ENCODE measurements at places on chromosomes 7 and 10. TPM values are rescaled to one million over a fixed set of nuclear protein-coding genes. Genes with fewer than 3 reads are reported as not detected.

Gene HIBADH
- 14.3 TPM for total RNA-seq

Gene H2BK1
- total RNA-seq: 1.8 TPM

Gene LSM8
- 50.3 TPM for total RNA-seq

Gene BAIAP2L1
- 2.0 TPM for total RNA-seq

Gene PRKAR1B
- 18.1 TPM for total RNA-seq

Gene NODAL
- not detected for total RNA-seq

Gene RAB18
- 69.1 TPM for total RNA-seq

Gene NPSR1
- not detected for total RNA-seq

Gene EIF3A
- 90.9 TPM for total RNA-seq

Gene NYAP1
- 0.64 TPM for total RNA-seq

Gene PODXL
- 0.64 TPM for total RNA-seq

Gene SHH
- not detected for total RNA-seq

Gene PDSS1
- total RNA-seq: 4.5 TPM

Gene ASZ1
- total RNA-seq: not detected

Gene KNDC1
- total RNA-seq: not detected

Gene EN2
- not detected for total RNA-seq

Gene TAS2R60
- 2.1 TPM for total RNA-seq

Gene SPAM1
- not detected for total RNA-seq

Gene METTL27
- 1.8 TPM for total RNA-seq

Gene SSC4D
- not detected for total RNA-seq

Gene ERVW-1
- 0.24 TPM for total RNA-seq

Gene ACHE
- total RNA-seq: 0.22 TPM

Gene NEUROD6
- total RNA-seq: not detected

Gene AQP1
- not detected for total RNA-seq

Gene OR2A5
- total RNA-seq: not detected

Gene ABCB1
- total RNA-seq: 2.4 TPM

Gene AGAP5
- total RNA-seq: 10.5 TPM

Gene PAPOLB
- not detected for total RNA-seq

Gene COPG2
- 12.4 TPM for total RNA-seq

Gene CALML3
- not detected for total RNA-seq

Gene SLC18A3
- not detected for total RNA-seq
